Esophagus squamous epithelium (tissue), 5 donors: ENCODE measurements at places on chromosomes 12 and 14.

DNA sequence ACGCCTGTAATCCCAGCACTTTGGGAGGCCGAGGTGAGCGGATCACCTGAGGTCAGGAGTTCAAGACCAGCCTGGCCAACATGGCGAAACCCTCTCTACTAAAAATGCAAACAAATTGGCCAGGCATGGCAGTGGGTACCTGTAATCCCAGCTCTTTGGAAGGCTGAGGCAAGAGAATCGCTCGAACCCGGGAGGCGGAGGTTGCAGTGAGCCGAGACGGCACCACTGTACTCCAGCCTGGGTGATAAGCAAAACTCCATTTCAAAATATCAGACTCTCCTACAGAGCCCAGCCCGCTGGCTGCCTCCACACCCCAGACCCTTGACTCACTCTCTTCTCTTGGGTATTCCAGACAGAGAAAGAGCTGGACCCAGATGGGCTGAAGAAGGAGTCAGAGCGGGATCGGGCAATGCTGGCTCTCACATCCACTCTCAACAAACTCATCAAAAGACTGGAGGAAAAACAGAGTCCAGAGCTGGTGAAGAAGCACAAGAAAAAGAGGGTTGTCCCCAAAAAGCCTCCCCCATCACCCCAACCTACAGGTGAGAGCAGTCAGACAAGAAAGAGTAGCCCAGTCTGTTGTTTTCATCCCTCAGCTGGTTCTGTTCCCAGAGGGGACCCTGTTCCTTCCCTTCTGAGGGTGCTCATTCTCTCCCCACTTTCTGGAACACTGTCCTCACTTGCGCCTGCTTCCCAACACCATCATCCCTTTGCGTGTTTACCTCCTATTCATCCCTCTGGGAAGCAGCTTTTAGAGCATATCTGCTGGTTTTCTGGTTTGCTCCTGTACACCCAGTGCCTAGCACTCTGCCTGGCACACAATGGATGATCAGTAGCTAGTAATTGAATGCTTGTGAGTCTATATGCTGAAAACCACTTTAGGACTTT lies 19.7 kb downstream of the AGAP2 start:
- DNase-seq = no peak

DNA sequence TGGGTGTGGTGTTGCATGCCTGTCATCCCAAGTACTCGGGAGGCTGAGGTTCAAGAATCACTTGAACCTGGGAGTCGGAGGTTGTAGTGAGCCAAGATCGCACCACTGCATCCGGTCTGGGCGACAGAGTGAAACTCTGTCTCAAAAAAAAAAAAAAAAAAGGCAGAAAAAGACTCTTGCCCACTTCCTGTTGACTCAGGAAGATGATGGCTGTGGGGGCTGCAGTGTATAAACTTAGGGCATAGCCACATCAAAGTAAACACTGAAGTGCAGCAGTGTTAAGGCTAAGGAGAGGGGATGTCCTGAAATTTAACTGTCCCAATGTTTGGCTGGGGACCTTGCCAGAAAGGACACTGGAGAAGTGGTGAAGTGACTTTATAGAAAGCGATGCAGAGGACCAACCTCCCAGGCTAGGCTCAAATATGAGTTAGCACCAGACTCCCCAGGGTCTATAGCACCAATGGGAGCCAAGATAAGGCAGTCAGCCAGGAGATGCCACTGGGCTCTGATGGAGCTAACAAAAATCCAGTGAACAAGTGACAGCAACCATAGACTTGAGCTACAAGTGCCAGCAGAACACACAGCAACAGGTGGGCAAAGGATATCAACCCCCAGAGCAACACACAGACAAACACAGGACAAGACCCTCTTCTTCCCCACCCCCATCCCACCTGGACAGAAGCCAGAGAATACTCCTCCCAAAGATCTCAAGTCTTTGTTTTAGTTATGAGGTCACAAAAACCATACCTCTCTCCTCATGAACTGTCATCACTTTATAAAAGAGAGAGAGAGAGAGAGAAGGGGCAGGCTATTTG lies 28.0 kb downstream of the NELL2 start:
- DNase-seq = no peak

GRCh38 chr12:19263672-19264071 lies 134.1 kb downstream of the PLEKHA5 start:
- DNase-seq = no peak

DNA sequence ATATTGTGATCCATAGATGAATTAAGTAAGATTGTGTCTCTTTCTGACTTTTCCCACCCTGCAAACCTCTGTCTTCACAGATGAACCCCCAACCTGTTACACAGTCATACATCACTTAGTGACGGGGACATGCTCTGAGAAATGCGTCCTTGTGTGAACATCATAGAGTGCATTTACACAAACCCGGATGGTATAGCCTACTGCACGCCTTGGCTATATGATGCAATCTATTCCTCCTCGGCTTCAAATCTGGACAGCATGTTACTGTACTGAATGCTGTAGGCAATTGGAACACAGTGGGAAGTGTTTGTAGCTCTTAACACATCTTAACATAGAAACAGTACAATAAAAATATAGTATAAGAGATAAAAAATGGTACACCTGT lies 7.4 kb upstream of the TESPA1 start:
- no peak for DNase-seq

DNA sequence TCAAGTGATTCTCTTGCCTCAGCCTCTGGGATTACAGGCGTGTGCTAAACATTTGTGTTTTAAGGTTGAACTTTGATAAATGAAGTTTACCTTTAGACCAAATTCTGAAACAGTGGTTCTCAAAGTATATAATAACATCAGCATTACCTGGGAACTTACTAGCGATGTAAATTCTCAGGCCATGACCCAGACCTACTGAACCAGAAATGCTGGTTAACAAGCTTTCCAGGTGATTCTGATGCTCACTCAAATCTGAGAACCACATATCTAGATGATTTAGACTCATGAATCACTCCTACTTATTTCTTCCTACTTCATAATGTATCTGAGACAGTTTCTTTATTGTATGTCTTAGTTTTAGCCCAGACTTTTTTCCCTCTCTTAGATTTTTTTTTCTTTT lies 43.6 kb downstream of the RAD51B start:
- no peak for DNase-seq

GRCh38 chr14:75279763-75280290 lies 1.2 kb downstream of the FOS start:
- no peak for DNase-seq

DNA sequence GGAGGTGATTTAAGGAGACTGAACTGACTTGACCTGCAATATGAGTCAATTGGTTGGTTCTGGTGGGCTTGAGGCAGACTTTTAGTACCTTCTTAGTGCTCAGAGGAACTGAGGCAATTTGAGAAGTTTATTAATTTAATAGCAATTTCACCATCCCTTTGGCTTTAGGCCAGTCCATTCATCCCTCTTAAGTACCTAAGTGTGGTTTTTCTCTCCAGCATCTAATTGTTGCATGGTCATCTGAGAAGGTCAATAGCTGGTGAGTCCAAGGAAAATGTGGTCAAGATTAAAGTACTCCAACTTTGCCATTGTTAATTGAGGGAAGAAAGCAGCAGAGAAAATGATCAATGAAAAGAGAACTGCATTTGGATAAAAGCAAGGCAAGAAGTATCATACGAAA lies 115.4 kb upstream of the DYRK2 start:
- DNase-seq = no peak

DNA sequence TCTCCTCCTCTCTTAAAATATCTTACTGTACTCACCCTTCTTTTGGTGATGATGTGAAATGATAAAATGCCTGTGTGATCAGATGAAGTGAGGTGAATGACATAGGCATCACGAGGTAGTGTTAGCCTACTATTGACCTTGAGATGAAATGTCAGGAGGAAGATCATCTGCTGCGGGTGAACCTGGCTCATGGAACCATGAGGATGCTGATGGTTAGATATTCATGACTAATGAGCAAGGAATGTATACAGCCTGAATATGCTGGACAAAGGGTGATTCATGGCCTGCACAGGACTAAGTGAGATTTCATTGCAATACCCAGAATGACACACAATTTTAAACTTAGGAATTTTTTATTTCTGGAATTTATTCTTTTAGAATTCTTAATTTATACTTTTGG lies 89.6 kb downstream of the DAAM1 start:
- DNase-seq = no peak

- DNase-seq = no peak
Measured at GRCh38 chr14:69501423-69501838, 16.9 kb downstream of the PLEKHD1 start.

GRCh38 chr12:20375560-20375959 lies 7.2 kb downstream of the PDE3A start:
- no peak for DNase-seq

- DNase-seq = no peak
Measured at GRCh38 chr12:132071040-132071810, 72.9 kb downstream of the DDX51 start.

- DNase-seq = no peak
Measured at GRCh38 chr12:117402363-117402762, 40.9 kb upstream of the NOS1 start.

DNA sequence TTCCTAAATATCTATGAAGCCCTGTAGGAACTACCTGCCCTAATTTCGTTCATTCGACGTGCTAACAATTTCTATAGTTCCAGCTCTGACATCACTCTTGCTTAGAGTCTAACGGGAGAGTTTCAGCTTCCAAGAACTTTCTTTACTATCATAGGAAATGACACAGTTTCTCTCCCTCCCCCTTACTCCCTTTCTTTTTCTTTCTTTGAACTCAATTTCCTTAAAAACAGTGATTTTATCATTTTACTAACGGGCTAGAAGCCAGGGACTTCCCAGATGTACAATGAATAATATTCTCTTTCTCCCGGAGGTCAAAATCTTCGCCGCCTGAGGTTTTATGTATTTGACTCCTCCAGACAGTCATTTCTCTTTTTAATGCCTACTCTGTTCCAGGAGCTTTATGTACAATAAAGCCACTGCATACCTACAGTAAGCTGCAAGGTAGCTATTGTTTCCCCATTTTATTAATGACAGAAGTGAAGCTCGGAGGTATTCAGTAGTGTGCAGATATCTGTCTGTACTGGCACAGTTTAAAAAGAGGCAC lies 15.7 kb downstream of the SMCO2 start:
- DNase-seq = no peak
